Hematopoietic multipotent progenitor cell (in vitro differentiated cells): ENCODE measurements at places on chromosomes 3 and 15. TPM values are rescaled to one million over a fixed set of nuclear protein-coding genes. Genes with fewer than 3 reads are reported as not detected.

The IL17RC gene
- total RNA-seq: 31.2 TPM

The FBXO40 gene
- not detected for total RNA-seq

The BCHE gene
- total RNA-seq: under 0.01 TPM

The ADAMTS7 gene
- 0.27 TPM for total RNA-seq

The DAPK2 gene
- 0.81 TPM for total RNA-seq

The SERINC4 gene
- under 0.01 TPM for total RNA-seq

The RAB11A gene
- 83.7 TPM for total RNA-seq

The RAB6B gene
- total RNA-seq: 0.27 TPM

The ITIH1 gene
- under 0.01 TPM for total RNA-seq

DNA sequence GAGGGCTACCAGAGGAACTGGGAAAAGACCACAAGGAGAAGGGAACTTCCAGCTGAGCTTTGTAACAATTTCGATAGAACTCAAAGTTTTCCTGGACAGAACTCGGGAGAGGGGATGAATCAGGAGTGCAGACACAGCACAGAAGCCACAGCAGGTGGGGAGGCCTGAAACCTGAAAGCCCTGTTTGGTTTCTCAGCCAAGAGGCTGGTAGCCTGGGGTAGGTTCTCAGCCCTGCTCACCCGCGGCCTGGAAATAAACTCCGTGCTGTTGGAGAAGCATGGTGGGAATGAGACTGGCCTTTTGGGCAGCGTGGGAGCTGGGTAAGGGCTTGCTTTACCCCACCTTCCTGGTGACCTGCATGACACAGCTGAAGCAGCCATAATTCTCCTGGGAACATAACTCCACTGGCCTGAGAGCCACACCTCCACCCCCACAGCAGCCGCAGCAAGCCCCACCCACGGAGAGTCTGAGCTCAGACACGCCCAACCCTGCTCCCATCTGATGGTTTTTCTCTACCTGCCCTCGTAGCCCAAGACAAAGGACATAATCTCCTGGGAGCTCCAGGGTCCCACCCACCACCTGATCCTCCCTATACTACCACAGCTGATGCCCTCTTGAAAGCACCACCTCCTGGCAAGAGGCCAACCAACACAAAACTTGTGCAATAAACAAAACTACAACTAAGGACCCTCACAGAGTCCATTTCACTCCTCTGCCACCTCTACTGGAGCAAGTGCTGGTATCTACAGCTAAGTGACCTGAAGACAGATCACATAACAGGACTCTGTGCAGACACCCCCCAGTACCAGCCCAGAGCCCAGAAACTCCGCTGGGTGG lies 52.5 kb upstream of the CHRM5 start:
- DNase-seq: no peak

DNA sequence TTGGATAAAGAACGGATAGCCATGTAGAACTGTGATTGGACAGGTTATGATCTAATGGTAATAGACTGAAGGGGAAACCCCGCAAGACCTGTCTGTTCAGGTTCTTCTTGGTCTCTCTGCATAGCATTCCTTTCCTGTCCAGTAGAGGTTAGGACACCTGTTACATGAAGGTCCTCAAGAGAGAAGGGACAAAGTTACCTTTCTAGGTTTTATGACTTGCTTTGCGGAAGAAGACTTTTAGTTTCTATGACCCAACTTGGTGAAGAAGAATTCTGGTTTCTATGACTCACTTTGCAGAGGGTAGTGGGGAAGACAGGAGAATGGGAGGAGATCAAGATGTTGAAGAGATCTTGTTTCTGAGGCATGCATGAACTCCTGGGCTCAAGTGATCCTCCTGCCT lies 97.9 kb upstream of the C3orf80 start:
- no peak for DNase-seq

DNA sequence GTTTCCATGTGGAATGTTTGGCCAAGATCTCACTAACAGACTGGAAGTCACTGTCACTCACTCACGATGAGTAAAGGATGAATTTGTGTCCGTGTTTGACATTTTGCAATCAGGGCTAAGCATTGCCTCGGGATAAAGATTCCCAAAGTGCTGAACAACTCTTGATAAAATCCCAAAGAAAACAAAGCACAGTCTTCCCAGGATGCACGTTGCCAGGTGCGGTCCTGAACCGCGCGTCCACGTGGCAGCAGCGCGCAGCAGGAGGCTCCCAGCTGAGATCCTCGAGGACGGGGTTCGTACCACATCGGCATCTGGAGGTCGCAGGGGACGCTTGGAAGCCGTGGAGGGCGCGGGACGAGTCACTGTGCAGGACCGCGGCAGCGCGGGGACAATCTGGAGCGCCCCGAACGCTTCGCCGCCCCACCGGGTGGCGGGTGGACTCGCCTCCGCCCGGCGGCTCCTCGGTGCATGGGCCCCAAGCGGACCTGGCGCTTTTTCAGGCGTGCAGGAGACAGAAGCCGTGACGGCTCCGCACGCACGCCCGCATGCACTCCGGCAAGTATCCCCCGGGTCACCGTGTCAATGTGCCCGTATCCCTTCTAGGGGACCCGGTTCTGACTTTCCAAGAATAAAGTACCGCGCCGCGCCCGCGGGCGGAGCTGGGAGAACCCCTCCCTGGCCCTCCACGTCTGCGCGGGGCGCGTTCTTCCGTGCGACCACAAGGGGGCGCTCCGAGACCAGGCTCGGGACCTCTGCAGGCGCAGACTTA lies 17.7 kb downstream of the CPN2 start:
- peak; percentile 85 for DNase-seq

DNA sequence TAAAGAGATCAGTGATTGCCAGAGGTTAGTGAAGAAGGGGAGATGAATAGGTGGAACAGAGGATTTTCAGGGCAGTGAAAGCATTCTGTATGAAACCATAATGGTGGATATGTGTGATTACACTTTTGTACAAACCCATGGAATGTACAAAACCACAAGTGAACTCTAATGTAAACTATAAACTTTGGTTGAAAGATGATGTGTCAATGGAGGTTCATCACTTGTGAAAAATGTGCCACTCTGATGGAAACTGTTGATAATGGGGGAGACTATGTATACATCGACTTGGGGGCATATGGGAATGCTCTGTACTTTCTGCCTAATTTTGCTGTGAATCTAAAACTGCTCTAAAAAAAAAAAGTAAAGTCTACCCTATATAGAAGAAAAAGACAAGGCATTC lies 68.7 kb upstream of the ARHGEF3 start:
- no peak for DNase-seq

GRCh38 chr15:80328496-80328895 lies 75.7 kb upstream of the ARNT2 start:
- no peak for DNase-seq

DNA sequence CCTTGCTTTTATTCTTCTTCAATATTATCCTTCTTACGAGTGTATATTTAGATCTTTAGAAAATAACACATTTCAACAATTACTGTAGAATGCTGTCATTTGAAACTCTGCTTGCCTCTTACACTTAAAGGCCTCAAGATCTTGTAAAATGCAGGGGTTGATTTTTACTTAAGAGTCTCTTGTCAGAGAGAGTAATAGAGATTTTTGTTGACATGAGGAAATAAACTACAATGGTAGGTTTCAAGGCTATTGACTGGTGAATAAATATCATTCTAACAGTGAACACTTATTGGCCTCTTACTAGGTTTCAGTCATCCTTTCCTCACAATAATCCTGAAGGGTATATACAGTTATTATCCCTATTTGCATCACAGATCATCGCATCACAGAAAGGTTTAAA lies 344.6 kb downstream of the GBE1 start:
- DNase-seq: no peak

DNA sequence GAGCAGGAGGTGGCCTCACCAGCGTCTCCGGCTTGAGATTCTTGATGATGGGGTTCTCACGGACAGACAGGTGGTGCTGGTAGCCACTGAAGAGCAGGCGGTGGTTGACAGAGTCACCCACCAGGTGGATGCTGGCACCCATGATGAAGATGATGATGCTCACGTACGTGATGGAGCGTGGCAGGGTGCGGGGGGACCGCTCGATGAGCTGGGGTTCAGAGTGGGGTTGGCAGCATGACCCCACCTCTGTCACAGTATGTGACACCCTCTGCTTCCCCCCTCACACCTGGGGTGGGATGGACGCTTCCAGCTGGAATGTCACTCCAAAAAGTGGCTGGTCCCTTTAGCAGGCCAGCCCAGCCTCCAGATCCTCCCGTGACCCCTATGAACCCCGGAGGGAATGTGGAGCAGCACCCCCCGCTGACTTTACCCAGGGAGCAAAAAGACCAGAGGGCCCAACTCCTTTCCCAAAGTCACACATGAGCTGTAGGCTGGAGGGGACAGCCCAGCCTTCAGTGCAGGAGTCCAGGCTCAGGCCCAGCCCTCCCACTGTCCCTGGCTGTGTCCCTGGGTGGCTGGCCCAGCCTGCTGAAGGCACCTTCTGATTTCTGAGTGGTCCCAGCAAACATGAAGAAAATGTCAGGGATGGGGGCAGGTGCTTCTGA lies 6.7 kb upstream of the CALML4 start:
- no peak for DNase-seq

- no peak for DNase-seq
These were observed 48.7 kb upstream of the GADL1 start for GRCh38 chr3:30943206-30943605.

DNA sequence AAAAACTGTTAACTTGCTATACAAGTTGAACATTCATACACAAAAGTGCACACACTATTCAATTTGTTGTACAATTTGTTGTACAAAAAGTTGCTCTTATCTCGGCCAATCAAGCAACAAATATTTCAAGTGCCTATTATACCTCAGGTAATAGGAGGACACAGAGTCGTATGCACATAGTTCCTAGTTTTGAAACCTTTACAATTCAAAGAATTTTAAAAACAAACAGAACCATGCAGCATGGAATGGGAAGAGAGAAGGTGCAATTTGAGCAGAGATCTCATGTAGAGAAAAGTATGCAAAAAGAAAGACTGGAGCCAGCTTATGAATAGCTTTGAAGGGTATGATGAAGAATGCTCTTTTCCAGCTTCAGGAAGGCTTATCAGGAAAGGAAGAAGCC lies 46.5 kb upstream of the ARPP19 start:
- no peak for DNase-seq

DNA sequence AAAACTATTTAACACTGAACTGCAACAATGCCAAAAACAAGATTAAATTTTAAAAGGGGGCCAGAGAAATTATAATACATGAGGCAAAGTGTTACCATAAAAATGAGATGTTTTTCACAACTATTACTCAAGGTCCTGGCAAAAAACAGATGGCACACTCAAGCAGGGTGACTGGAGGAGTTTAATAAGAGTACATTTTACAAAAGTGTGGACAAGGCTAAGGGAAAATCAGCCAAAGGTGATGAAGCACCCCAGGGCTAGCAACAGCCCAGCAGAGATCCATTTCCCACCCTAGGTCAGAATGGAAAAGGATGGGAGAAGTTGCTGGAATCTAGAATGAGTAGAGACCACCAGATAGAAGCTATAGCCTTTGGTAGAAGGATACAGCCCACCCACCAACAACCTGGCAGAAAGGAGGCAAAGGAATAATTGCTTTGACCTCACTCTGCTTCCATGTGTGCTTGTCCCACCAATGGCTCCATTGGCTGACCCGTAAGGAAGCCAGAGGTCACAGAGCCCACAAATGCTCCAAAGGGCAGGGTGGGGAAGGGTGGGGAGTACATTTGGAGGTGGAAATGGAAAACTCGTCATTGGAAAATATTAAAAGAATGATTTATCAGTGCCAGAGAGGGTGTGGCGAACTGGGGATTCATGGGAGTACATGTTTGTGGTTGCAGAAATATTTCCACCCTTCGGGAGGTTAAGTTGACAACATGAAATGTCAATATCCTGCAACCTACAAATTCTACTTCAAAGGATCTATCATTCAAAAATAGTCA lies 161.0 kb upstream of the UBE2E2 start:
- DNase-seq: no peak

GRCh38 chr3:82978368-82978767 lies 1216.9 kb upstream of the GBE1 start:
- no peak for DNase-seq

GRCh38 chr3:51961602-51962569 lies 5.4 kb downstream of the PCBP4 start:
- no peak for DNase-seq

GRCh38 chr3:143957453-143957852 lies 14.2 kb upstream of the DIPK2A start:
- DNase-seq: no peak

DNA sequence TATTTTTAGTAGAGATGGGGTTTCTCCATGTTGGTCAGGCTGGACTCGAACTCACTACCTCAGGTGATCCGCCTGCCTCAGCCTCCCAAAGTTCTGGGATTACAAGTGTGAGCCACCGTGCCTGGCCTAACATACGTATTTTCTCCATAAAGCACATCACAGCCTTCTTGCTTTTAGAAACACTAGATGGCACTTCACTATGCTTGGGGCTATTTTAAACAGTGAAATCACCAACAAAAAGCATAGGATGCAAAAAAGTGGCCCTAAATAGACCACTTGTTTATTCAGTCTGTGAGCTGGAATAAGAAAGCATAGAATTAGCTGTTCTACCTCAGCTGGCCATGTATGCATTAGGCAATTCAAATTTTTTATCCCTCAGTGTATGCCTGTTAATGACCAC lies 46.0 kb downstream of the PRICKLE2 start:
- DNase-seq: no peak

GRCh38 chr3:50648313-50648712 lies 26.4 kb upstream of the DOCK3 start:
- DNase-seq: no peak

- DNase-seq: no peak
These were observed 7.2 kb upstream of the SCAMP5 start for GRCh38 chr15:74988007-74988800.

DNA sequence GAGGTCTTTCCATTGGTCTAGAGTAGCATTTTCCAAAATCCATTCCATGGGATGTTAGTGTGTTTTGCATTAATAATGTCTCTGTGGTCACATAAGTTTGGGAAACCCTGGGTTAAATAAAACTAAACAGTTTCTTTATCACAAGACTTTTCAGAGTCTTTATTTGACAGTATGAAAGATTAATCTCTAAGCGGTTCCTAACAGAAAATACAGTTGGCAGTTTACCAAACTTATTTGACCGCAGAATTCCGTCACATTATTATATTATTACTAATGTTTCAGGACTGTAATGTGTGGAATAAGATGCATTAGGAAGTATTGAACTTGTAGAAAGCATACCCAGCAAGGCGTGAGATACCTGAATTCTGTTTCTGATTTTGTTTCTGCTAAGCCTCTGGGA lies 71.5 kb upstream of the ADAMTSL3 start:
- no peak for DNase-seq
